Lung microvascular endothelial cell (primary cell): ENCODE measurements at places on chromosomes 7 and 10. TPM values are rescaled to one million over a fixed set of nuclear protein-coding genes. Genes with fewer than 3 reads are reported as not detected.
A peak's percentile ranks its signal among the peaks of the same experiment; 100 is the strongest.

GRCh38 chr7:101595766-101596537 is 33.1 kb downstream of the MYL10 start:
- no peak for DNase-seq

- DNase-seq = no peak
These were observed 11.4 kb downstream of the BLVRA start for GRCh38 chr7:43769791-43770465.

The DDX21 gene
- 42.9 and 57.7 TPM in 2 replicates for total RNA-seq

The ELFN1 gene
- under 0.01 and 0.44 TPM in 2 replicates for total RNA-seq

DNA sequence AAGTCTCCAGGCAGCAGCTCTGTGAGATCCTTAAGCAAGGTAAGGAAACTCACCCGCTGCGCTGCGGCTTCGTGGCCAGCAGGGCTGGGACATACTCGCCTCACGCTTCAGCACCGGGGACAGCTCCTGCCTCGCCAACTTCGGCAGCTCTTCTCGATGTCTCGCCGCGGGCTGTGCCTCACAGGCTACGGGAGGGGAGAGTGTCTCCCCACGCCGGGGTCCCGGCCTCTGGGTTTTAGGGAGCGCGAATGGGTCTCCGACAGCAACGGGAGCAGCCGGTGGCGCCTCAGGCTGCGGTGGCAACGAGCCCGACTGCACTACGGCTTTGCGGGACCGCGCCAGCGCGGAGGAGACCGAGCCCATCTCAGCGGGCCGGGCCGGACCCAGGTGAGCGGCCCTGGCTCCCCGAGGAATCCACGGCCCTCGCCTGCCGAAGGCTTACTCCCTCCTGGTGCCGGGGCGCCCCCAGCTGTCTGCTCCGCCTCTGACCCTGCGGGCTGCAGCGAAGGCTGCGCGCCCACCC is 62.4 kb downstream of the LSM5 start:
- peak; percentile 84 for DNase-seq
